Activated gamma-delta T cell treated with anti-CD3 and anti-CD28 coated beads, Interleukin-2, amount 50 U/mL, for 16 hours (primary cell): ENCODE measurements at places on chromosomes 6 and 20.

GRCh38 chr6:100796049-100796823 is 84.9 kb downstream of the ASCC3 start:
- DNase-seq: no peak

DNA sequence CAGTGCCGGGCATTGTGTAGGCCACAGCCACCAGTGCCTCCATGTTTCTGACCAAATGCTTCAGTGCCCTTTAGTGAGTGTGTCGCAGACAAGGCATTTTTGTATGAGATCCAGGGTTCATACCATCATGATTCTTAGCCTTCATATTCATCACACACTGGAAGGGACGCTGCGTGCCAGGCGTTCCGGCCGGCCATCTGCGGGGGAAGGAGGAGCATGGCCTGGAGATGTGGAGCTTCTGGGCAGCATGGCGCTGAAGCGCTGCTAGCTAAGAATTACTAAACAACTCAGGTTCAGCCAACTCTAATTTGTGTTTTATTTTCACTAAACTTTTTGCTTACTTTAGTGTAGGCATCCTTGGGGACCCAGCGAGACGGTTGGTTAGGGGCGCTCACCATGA is 111.4 kb upstream of the EXOC2 start:
- DNase-seq: no peak

GRCh38 chr6:125041740-125042459 is 79.7 kb downstream of the RNF217 start:
- no peak for DNase-seq

DNA sequence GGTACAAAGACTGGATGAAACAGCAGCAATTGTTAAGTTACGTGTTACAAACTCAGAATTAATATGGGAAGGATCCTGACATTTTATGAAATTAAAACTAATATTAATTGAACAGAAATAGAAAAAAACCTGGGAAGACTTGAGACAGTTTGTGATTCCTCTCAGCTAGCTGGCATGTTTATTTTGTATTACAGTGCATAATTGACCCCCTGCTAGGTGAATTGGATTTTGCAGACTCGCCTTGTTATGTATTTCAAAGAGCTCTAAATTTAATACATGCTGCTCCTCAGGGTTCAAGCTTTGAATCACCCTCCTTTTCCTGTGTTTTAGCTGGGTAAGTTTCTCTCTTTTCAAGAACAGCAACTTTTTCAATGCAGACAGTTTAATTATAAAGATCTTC is 339.4 kb downstream of the PLCB1 start:
- DNase-seq: no peak
